Stimulated activated CD4-positive, alpha-beta T cell treated with anti-CD3 and anti-CD28 coated beads, Interleukin-1b, Interleukin-23, amount 100 ng/mL, for 1 hour (primary cell): ENCODE measurements at places on chromosomes 6 and 20.

- no peak for DNase-seq
These were observed 11.1 kb downstream of the GLP1R start for GRCh38 chr6:39059496-39060310.

DNA sequence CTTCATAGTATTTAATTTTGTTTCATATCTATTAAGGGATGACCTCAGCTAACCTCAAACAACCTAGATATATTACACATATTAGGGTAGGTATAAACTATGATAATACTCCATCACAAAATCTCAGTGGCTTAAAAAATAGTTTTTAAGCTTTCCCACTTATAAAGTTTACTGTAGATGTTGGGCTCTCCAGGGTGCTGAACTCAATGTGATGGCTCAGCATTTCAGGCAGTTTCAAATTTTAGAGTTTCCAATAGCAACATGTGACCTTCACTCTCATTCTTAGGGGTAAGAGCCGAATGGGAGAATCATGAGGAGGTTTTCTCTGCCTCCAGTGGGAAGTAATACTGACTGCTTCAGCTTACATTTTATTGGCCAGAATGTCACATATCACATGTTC lies 357.3 kb downstream of the MEI4 start:
- no peak for DNase-seq

DNA sequence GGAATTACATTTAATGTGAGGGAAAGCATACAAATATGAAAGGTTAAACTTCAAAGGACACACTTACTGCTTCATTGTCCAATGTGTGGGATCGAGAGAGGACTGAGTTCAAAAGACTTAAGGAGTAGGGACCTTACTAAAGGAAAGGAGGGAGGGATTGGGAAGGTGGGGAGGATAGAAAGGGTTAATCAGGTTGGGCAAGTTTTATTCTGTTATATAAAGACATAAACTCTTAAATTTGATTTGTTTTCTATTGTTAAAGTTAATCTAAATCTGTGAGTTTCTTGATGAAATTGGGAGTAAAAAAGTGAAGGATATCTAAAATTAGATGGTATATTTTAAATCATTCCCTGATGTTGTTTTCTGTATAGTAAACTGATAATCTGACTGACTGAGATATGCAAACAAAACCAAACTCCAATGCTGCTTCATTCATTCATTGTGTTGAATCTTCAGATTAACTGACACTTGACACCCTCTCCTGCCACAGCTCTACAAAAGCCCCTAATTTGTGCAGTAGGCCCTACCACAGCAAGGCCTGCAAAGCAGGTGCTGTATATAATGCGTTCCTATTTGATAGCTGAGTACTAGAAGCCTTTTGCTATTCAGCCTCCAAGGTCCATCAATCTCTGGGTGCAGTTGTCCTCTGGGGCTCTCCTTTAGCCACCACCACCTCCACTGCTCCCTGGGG lies 1.3 kb upstream of the UBE2J1 start:
- DNase-seq, result no peak

- DNase-seq, result no peak
These were observed 65.2 kb downstream of the RIN2 start for GRCh38 chr20:19823216-19823615.

DNA sequence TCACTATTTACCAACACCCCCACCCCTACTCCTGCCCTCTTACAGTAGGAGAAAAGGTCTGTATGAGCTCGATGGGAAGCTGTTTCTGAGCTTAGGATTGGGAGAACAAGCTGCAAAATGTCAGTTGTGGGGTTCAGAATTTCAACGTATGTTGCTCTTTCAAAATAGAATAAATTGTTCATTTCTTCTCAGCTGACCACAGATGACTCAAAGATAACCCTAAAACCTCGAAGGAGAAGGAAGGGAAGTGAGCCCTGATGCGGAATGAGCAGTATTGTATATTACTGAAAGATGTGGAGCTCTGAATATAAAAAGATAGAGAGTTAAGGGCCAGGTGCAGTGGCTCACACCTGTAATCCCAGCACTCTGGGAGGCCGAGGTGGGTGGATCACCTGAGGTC lies 35.9 kb upstream of the MYLIP start:
- DNase-seq, result no peak

- DNase-seq, result no peak
These were observed 107.7 kb upstream of the DTNBP1 start for GRCh38 chr6:15770347-15771143.
